ENCODE measurements at places on chromosomes 7 and 10. TPM values are rescaled to one million over a fixed set of nuclear protein-coding genes. Genes with fewer than 3 reads are reported as not detected.

Gene EPHA1
- total RNA-seq: 0.47 TPM

Gene PPP1R17
- total RNA-seq: not detected

Gene UCN3
- not detected for total RNA-seq

DNA sequence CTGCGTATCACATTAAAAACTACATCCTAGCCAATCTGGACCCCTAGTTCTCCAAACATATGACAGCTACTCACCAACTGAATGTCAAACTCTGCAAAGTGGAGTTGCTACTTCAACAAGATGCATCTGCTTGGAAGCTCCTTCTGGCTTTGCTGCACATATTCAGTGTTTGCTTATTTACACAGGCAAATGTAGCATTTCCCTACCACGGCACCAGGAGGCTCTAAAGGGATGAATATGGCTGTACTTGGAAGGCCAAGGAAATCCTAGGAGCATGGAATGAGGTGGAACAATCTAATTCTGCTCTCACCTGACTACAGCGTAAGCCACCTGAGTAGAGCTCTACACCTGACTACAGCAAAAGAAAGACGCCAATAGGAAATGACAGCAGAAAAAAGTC lies 39.7 kb downstream of the MTPAP start:
- no peak for DNase-seq
- peaks cover 24% of the 10 kb centered on the region for H3K36me3 ChIP-seq
- H3K4me1 ChIP-seq: no peaks in the 10 kb centered on the region

Gene CPA2
- not detected for total RNA-seq

Gene MMP21
- not detected for total RNA-seq

- no peak overlapping the region for H3K4me3 ChIP-seq
- no peaks in the 10 kb centered on the region for H3K4me1 ChIP-seq
- no peaks in the 10 kb centered on the region for H3K36me3 ChIP-seq
- no peak overlapping the region for H3K27ac ChIP-seq
These were observed 367.3 kb downstream of the CXCL12 start for GRCh38 chr10:44017483-44018145.

Gene R3HCC1L
- 19.1 TPM for total RNA-seq

Gene TSPAN13
- total RNA-seq: 2.7 TPM

GRCh38 chr7:136146925-136147324 lies 169.8 kb upstream of the MTPN start:
- no peak overlapping the region for H3K27ac ChIP-seq
- no peak overlapping the region for H3K4me3 ChIP-seq
- H3K4me1 ChIP-seq: no peaks in the 10 kb centered on the region
- H3K27me3 ChIP-seq: peaks cover 2% of the 10 kb centered on the region
- H3K36me3 ChIP-seq: no peaks in the 10 kb centered on the region

DNA sequence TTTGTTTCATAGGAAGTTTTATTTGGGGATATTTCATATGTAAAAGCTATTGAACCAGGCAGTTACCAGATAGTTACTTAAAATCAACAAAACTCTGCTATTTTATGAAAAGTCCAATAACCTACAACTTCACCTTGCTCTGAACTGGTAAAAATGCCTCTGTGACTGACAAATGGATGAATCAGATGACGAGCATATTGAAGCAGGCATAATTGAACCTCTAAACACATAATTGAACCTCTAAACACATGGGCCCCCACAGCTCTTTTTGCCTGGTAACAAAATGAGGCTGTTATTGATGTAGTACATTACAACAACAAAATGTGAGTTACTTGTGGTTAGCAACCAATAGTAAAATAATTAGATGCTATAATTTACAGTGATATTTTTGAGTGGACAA lies 99.7 kb downstream of the MBL2 start:
- H3K36me3 ChIP-seq: no peaks in the 10 kb centered on the region
- no peaks in the 10 kb centered on the region for H3K4me1 ChIP-seq
- H3K27me3 ChIP-seq: no peaks in the 10 kb centered on the region
- no peak overlapping the region for H3K4me3 ChIP-seq
- no peak for DNase-seq

DNA sequence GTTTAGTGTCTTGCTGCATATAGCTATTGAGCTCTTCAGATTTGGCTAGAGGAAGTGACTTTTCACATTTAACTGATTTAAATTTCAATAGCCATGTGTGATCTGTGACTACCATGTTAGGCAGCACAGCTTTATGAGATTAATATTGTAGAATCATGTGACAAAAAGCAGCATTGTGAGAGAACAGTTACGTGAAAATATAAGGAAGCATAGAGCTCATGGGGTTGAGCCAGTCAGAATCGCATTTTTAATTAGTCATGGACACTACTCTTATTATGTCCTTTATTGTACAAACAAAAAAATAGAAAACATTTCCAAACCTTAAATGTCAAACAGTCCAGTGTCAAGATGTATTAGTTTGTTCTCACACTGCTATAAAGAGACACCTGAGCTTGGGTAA lies 48.0 kb downstream of the MTURN start:
- H3K27me3 ChIP-seq: no peaks in the 10 kb centered on the region
- no peak for DNase-seq

- H3K4me1 ChIP-seq: peaks cover 4% of the 10 kb centered on the region
- no peak for DNase-seq
- H3K27me3 ChIP-seq: peaks cover 3% of the 10 kb centered on the region
These were observed 83.8 kb downstream of the EBLN1 start for GRCh38 chr10:22133749-22134624.

- H3K27ac ChIP-seq: no peak overlapping the region
- no peaks in the 10 kb centered on the region for H3K27me3 ChIP-seq
- no peak overlapping the region for H3K4me3 ChIP-seq
These were observed 442.2 kb downstream of the TCERG1L start for GRCh38 chr10:130869179-130869841.

All from activated CD8-positive, alpha-beta memory T cell treated with anti-CD3 and anti-CD28 coated beads, Interleukin-2, amount 10 ng/mL, durations not matched to agents 7 days and 5 days (primary cell).